Activated T-cell treated with anti-CD3 and anti-CD28 coated beads, Interleukin-2, amount 50 U/mL, for 4 hours (primary cell): ENCODE measurements at places on chromosomes 1 and 21. TPM values are rescaled to one million over a fixed set of nuclear protein-coding genes. Genes with fewer than 3 reads are reported as not detected.

DNA sequence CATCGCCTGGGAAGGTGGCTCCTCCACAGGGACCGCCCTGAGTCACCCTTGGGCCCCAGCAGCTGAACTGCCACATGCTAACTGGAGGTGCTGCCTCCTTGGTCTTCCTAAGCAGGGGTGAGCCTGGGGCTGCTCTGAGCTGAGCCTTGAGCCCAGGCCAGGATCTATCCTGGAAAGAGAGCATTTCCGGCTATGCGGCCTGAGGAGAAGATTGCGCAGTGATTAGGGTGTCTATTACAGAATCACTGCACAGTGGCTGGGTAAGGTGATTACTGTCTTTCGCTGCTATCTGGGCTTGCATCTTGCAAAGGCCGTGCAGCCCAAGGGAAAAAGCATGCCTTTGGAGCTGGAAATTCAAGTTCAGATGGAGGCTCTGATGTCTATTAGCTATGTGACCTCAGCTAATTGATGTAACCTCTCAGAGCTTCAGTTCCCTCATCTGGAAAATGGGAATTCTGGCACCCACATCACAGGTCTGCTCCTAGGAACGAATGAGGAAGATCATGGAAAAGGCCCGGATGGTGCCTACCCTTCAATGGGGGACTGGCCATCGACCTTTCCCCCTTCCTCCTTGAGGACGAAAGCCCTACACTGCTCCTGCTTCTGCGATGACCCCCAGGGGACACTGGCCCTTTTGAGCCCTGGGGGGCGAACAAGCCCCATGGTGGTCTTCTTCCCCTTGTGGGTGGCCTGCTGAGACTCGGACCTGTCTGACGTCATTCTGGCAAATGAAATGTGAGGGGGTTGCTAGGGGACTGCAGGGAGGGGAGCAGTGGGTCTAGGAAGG, 38.0 kb downstream of the GPR161 start:
- DNase-seq, result no peak

NTMT2 gene
- not detected for total RNA-seq

- no peak for DNase-seq
Observed at GRCh38 chr1:55131801-55132200, 83.4 kb downstream of the USP24 start.

FAM72A gene
- 5.4 TPM for total RNA-seq

RAB7B gene
- not detected for total RNA-seq

DNA sequence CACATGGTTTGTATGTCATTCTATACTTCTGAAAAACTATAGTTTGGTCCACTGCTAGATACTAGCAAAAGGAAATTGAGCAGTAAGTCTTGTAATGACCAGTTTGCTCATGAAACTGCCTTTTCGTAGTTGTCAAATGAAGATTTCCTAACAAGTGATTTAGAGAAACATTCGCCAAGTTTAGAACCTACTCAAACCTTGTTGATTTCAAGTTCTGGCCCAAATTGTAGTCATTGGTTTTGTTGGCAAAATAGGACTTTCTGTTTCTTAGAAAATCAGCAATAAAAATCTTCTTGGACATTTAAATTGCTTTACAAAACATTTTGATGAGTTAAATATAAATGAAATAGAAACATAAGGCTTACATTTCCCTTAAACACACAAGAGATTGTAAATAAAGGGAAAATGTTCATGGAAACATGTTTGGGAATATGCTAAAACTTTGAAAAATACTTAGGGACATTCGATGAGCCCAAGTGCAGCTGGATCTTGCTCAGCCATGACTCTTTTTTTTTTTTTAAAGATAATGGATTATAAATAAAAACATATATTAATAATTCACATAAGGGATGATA, 178.5 kb upstream of the LYPLAL1 start:
- DNase-seq, result no peak

DNA sequence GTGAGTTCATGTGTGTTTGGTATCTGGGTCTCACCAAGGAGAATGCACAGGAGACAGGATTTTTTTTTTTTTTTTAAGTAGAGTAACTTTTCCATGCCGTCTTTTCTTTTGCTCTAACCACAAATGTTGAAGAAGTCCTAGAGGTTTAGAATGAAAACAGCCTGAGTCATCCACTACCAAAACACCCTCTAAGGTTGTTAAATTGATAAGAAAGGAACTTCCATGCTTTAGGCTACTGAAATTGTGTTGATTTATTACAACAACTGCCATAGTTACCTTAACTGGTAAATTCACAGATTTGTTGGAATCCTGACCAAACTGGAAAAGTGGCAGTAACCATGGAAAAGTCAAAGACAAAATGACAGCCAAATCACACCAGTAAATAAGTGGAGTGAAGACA, 375.6 kb downstream of the AMY1C start:
- no peak for DNase-seq

DNA sequence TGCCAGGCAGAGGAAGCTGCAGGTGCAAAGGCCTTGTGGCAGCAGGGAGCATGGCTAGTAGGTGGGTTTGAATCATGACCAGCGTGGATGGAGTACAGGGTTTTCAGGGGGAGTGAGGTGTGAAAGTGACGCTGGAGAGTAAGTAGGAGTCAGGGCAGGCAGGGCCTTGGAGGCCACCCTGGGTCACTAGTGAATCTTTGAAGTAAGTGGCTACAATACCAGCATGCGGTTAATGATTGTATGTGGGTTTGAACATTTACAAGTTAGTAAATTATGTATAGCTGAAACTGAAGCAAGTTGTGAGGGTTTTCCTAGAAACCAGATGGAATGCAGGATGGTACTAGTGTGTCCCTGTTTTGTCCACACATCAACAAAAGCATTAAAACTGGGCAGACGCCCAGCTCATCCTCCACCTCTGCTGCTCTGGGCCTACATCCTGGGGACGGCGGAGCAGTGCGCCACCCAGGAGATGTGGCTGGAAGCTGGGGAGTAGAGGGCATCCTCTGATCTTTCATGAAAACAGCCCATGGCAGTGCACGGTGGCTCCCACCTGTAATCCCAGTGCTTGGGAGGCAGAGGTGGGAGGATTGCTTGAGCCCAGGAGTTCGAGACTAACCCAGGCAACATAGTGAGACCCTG, 41.2 kb upstream of the B3GALNT2 start:
- DNase-seq, result no peak

DNA sequence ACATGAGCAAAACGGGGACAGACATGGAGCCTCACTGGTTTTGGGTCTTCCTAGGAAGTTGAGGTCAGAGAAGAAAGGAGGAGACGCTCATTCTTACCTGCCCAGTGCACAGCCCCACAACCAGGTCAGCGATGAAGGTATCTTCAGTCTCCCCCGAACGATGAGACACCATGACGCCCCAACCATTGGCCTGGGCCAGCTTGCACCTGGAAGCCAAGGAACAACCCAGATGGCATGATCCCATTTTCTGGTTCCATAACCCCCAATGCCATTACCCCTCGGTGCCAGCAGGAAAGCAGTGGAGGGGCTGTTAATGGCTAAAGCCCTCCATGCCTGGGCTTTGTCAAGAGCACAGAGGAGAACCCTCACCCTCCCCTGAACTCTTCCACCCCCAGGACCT, 15.3 kb downstream of the ENO1 start:
- DNase-seq, result no peak

RXRG gene
- total RNA-seq, result not detected

- DNase-seq, result no peak
Observed at GRCh38 chr1:820962-821361, 102.8 kb upstream of the SAMD11 start.

TRABD2B gene
- not detected for total RNA-seq

GRCh38 chr1:54329312-54330003, 76.7 kb downstream of the SSBP3 start:
- no peak for DNase-seq

GRCh38 chr1:177914603-177915002, 55.3 kb downstream of the SEC16B start:
- no peak for DNase-seq

NCMAP gene
- total RNA-seq, result 0.08 TPM

CFHR4 gene
- not detected for total RNA-seq
